Breast epithelium (tissue), 4 donors: ENCODE measurements at places on chromosomes 1 and 21. TPM values are rescaled to one million over a fixed set of nuclear protein-coding genes. Genes with fewer than 3 reads are reported as not detected.

The ZNF362 gene
- 16.0 TPM for total RNA-seq

The STIL gene
- total RNA-seq = 2.3 TPM

- DNase-seq = no peak
Observed at GRCh38 chr1:239947801-239948200, 143.9 kb upstream of the FMN2 start.

GRCh38 chr1:162192306-162192678 lies 122.8 kb downstream of the NOS1AP start:
- DNase-seq = no peak

GRCh38 chr1:204431310-204432184 lies 19.9 kb upstream of the PPP1R15B start:
- peak; percentile 82 for DNase-seq
